Stimulated activated CD4-positive, alpha-beta T cell treated with anti-CD3 and anti-CD28 coated beads, TNF-alpha, amount 100 ng/mL, for 4 hours (primary cell): ENCODE measurements at places on chromosomes 5 and 9.

DNA sequence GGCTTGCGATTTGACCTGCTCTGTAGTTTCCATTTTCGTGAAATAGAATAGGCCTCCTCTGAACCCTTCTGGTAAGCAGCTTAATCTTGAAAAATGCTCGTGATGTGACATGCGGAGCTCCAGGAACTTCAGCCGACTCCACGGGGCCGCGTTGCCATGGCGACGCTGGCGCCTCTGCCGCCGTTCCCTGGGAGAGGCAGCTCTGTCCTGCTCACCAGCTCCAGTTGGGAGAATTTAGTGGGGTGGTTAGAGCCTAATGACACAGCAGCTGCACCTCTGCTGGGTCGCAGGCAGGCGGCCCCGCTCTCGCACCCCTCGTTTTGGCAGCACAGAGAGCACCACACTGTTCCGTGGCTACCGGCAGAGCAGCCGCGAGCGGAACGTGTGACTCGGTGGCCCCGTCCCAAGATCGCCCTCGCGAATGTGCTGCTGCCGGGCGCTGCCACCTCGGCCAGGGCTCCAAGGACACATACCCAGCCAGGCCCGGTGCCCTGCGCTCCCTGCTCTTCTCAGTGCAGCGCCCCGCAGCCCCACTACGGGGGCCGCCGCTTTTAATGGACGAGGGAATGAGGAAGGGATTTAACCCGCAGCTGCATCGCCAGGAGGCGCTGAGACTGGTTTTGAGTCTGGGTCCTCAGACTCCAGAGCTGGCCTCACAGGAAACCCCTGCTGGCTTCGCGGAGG lies 131.2 kb upstream of the LMX1B start:
- DNase-seq: no peak

- DNase-seq: no peak
These were observed 53.3 kb upstream of the SMC5 start for GRCh38 chr9:70205366-70206020.

GRCh38 chr5:149345147-149345891 lies at the start of gene GRPEL2:
Gene GRPEL2 (plus strand): TSS chr5:149345499. CDS start chr5:149345540, 41 bp downstream.
- DNase-seq: peak; percentile 87

DNA sequence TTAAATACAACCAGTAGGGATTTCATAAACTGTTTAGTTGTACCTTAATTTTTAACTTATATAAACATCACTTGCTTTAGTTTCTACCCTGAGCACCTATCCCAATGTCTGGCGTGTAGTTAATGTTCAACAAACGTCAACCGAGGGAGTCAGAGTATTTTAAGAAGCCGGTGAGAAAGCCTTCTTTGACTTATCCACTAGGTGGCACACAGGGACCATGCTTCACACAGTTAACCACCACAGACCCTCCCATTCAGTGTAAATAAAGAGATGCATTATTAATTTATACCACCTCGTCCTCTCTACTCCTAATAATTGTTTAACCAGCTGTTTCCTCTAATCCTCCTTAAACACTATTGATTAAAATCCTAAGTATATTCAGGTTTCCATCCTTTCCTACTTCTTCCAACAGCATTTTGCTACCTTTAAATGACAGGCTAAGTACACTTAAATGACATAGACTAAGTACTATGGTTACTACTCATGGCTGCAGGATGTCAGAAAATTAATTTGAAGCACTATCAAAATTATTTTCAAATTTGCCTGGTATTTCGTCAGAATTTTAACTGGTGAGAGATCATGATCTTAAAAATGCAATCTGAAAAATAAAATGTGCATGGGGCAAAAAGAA lies 2.3 kb downstream of the HAPLN1 start:
- DNase-seq: no peak

DNA sequence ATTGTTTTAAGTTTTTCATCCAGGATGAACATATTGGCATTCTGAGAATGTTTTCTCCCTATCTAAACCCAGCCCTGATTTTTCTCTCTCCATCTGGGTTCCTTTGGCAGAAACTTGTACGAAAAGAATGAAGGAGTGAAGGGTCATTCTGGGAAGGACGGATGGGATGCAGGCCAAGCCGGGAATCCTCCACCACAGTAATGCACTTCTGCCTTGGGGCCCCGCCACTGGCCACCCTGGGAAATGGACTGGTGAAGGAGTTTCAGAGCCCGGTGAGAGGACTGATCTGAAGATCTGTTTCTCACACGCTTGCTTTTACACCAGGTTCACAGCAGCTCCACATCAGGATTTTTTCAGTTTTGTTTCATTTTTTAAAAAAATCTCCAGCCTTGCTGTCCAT lies 554.8 kb downstream of the BNC2 start:
- DNase-seq: no peak

- no peak for DNase-seq
These were observed 4.8 kb downstream of the DENND1A start for GRCh38 chr9:123925161-123925560.

DNA sequence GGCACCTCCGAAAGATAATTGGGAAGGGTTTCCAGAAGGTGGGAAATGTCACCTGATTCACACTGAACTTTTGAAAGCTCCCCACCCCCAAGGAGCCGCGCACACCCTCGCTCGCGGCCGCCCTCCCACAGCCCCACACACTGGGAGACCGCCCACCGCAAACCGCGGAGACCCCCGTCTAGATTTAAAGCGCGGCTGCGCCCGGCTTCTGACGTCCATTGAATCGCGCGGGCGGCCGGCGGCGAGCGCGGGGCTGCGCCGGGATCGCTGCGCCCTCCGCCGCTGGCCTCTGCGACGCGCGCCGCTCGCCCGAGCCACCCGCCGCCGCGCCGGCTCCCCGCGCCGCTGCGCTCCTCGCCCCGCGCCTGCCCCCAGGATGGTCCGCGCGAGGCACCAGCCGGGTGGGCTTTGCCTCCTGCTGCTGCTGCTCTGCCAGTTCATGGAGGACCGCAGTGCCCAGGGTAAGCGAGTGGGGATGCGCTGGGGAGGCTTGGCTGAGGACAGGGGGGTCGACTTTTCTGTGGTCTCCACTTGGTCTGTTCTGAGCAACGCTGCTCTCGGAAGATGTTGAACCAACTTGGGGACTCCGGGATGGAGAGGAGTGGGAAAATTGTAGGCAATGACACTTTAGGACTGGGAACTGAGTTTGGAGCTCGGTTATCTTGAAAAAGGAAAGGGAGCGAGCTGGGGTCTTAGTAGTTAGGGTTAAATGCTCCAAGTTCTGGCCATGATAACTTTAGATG lies at the start of gene FST:
FST (plus strand) TSS at position 214 of the 743 bp plus-strand sequence; CDS start at position 377, 163 bp downstream.
- no peak for DNase-seq

GRCh38 chr5:96312383-96312782 lies 120.7 kb downstream of the PCSK1 start:
- DNase-seq: no peak

- no peak for DNase-seq
These were observed at the start of gene OR1L6 for GRCh38 chr9:122742003-122742402. Gene OR1L6 (plus strand): TSS chr9:122742303. CDS start chr9:122749848, 7,545 bp downstream.
